Activated CD8-positive, alpha-beta memory T cell treated with anti-CD3 and anti-CD28 coated beads, Interleukin-2, amount 10 ng/mL, durations not matched to agents 7 days and 5 days (primary cell): ENCODE measurements at places on chromosomes 4 and X. TPM values are rescaled to one million over a fixed set of nuclear protein-coding genes. Genes with fewer than 3 reads are reported as not detected.

DNA sequence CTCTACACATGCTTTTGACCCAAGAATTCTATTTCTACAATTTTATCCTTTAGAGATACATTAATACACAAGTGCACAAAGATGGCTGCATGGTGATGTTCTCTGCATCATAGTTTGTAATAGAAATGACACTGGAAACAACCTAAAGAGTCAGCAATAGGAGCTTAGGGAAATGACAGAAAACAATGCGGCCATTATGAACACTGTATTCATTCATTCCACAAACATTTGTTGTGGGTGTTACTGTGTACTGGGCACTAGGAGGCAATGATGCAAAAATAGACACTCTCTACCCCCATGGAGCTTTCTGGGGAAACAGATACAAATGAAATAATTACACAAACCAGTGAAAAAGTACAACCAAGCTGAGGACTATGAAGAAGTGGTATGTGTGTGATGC is 32.0 kb downstream of the IDS start:
- no peak for DNase-seq

- no peak for DNase-seq
Measured at GRCh38 chr4:73419106-73420038, 15.3 kb downstream of the ALB start.

DNA sequence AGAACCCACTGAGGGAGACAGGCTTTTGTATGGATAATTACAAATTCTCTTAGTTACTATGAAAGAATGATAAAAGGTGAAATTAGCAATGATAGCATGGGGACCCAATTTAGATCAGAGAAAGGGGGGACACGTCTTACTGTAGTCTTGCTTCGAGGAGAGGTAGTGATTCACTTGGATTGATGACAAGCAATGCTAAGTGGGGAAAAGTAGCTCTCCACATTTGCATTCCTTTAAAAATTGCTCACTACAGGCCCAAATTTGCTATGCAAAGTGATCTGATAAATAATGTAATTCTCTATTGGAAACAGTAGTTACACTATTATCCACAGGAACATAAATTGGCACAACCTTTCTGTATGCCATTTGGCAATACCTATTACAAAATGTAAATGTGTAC is 42.5 kb upstream of the MAP3K15 start:
- DNase-seq, result no peak

DNA sequence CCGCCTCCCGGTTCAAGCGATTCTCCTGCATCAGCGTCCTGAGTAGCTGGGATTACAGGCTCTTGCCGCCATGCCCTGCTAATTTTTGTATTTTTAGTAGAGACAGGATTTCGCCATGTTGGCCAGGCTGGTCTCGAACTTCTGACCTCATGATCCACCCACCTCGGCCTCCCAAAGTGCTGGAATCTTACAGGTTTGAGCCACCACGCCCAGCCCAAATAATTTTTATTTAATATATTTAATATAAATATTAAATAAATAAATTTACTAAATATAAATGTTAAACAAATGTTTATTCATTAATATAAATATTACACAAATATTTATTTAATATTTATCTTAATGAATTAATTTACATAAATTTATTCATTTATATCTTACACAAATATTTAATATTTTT is 120.2 kb downstream of the SHOX start:
- DNase-seq, result no peak

- no peak for DNase-seq
Measured at GRCh38 chr4:181536196-181536746, 706.9 kb upstream of the TENM3 start.

DNA sequence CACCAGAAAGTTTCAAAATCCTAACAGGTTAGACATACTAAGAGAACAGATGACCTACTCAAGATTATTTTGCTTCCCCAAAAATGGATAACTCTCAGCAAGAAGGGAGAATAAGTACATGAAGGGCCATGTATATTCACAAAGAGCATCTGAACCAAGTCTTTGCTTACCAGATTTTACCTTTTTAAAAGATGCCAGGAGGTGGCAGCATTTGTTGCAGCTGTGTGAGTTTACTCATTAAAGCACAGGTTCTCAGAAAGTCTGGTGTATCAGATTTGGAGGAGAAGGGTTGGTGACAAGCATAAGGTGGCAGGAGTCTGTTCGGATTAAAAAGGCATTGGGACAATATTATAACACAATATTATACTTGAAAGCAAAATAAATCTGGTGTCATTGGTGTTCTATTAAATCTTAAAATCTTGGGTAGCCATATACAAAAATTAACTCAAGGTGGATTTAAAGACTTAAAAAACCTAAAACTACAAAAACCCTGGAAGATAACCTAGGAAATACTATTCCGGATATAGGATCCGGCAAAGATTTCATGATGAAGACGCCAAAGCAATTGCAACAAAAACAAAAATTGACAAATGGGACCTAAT is 51.3 kb upstream of the NFKB1 start:
- peak; percentile 72 for DNase-seq

DNA sequence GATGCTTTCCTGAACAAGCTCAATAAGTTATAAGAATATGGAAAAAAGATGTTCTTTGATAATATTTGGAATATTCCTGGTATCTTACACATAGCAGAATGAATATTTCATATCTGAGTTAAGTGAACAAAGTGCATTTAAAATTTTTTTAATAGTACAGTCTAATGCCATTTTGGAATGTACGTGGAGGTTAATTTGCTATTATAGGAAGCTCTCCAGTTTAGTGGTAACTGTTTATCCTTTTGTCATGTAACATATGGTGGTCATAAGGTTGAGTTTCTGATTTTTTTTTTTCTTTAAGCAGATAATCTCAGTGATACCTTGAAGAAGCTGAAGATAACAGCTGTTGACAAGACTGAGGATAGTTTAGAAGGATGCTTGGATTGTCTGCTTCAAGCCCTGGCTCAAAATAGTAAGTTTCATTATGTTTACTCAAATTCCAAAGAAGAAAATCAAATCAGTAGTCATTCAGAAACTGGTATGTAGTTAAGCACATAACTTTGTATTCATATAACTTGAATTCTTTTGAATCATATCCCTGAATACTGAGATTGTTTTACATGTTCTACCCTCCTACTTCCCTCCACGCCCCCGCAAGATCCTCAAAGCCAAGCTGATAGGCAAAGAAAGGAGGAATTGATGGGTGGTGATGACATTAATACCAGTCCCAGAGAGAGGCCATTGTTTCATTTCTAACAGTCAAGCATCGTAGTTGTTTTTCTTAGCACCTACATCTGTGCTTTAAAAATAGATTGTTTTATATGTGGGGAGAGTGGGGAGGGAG is 32.1 kb downstream of the RAP1GDS1 start:
- no peak for DNase-seq

- DNase-seq, result no peak
Measured at GRCh38 chr4:152218576-152218975, 317.3 kb downstream of the FBXW7 start.

GRCh38 chrX:8245411-8245810 is 74.3 kb upstream of the VCX2 start:
- DNase-seq, result no peak

DNA sequence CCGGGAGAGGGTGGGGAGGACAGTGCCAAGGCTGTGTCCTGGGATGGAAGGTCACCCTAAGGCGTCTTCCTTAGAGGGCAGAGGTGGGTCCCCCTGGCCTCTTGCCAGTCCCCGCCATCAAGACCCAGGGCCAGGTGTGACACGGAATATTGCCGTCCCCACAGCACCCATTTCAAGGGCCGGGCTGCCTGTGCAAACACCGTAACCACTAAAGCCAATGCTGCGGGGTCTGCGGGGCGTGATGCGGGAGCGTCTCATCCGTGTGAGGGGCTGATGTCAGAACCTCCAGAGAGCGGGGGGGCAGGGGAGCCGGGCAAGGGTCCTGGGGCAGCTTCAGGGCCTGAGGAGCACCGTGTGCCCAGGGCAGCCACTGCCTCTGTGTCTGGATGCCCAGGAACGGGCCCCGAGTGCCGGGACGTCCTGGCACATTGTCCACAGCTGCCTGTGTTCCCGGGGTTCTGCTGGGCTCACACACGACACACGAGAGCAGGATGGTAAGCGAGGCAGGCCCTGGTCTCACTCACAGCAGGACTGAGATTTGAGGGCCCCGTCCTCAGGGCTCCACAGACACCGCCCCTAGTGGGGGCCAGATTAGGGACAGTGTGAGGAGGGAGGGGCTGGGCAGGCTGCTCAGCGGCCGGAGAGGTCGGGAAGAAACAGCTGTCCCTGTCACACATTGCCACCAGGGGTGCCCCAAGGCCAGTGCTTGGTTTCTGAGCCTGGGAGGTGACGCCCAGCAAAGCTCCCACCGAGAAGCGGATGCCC is 29.2 kb downstream of the NKX1-1 start:
- no peak for DNase-seq

DNA sequence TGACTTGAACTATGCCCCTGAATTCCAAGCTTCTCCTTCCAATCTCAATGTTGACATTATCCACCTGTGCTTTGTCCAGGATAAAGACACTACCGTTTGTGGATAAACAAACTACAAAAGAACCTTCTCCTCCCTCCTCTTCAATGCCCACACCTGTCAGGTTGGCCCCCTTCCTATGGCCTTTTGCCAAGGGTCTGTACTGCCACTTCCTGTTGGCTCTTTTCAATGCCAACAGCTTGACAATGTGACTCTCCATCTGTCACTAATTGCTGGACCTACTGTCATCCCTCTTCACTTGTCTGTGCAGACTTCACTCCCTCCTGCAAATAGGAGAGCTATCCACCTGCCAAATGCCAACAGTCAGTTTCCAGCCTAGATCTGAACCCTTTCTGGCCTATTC is 35.8 kb upstream of the MID1 start:
- DNase-seq, result no peak

DNA sequence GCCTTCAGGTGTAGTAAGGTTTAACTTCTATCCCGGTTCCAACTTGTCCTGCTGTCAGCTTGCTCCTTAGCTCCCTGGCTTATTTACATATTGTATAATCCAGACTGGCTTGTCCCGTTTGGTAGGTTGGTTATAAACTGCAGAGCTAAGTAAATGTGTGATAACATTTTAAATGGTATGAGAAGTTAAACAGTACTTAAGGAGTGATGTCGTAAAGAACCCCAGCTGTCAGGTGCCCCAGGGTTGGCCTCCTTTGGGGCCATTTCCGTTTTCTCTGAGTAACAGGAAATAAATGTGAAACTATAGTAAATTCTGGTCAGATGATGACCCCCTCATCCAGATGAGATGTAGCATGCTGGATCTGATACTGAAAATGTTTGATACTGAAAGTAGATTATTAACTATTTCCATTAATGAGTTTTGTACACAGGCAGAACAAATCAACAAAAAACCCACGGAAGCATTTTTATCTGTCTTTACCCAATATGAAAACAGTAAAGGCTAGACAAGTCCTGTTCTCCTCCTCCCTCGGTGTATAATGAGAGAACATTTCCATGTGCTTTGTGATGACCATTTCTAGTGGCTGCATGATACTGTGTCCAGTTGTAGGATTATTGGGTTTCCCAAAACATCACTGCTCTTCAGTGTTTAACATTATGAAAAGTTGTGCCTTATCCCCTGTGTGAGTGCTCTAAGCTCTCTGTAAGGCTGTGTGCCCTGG is 22.4 kb downstream of the GAB1 start:
- DNase-seq, result peak; percentile 63

DNA sequence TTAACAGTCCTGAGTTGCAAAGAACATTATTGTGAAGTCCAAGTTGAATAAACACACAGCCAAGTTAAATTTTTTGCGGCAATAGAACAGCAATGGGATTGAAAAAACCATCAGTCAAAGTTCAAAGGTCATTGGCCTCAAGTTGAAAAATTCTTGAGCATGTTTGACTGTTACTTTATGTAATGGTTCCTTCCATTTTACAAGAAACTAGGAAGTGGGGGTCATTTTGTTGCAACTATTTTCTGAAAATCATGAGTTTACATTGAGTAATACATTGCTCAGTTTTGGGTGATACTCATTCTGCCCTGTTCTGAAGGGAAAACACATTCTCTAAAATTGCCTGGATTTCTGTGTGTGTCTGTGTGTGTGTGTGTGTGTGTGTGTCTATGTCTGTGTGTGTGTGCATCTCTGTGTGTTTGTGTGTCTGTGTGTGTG is 5.2 kb upstream of the IRF2 start:
- no peak for DNase-seq

The CC2D2A gene
- not detected for total RNA-seq

The TMSB15B gene
- 10.5 TPM for total RNA-seq

The SHISA3 gene
- 0.35 TPM for total RNA-seq

The PRDM5 gene
- total RNA-seq, result not detected

The TLR2 gene
- 0.41 TPM for total RNA-seq

The MUC7 gene
- not detected for total RNA-seq

The CT45A1 gene
- not detected for total RNA-seq

The ATOH1 gene
- total RNA-seq, result not detected

The MAGED4B gene
- total RNA-seq, result 0.98 TPM

The RBMXL3 gene
- not detected for total RNA-seq

The MAGEA1 gene
- total RNA-seq, result not detected

The FGB gene
- total RNA-seq, result not detected
